ENCODE measurements at places on chromosomes 5 and 9.

GRCh38 chr5:112604732-112605630 lies 132.7 kb upstream of the APC start:
- no peak for DNase-seq

- no peak for DNase-seq
These were observed 13.2 kb downstream of the PTGS1 start for GRCh38 chr9:122383992-122384461.

DNA sequence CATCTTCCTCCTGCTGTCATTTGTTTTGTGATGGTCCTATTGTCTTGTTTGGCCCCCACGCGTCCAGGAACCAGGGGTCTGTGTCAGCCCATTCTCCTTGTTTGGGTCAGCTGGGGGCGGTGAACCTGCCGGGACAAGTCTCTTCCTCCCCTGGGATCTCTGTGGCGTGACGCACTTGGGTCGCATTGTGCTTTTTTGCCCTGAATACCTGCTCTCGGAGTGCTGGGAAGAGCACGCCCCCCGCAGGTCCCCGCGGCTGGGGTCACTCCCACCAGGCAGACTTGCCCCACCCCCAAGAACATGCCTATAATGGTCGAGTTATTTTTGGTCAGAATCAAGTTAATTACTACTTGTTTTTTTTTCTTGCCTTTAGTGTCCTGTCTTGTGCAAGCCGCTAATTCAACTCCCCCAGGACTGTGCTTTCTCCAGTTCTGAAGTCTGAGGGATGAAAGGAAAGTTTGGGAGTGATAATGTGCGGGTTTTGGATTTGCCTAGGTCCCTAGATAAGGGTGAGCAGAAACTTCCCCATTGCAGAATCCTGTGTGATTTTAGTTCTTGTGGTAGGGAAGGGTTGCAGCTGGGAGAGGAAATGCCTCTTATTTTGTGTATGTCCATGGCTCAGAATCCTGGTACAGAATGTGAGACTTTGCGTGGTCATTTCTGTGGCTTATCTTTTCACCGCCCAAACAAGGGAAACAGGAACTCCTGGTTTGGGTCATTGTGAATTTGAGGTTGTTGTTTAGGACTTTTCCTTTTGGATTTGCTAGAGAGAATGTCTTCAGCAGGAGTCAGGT lies 789 bp downstream of the ACER2 start:
- DNase-seq: no peak

DNA sequence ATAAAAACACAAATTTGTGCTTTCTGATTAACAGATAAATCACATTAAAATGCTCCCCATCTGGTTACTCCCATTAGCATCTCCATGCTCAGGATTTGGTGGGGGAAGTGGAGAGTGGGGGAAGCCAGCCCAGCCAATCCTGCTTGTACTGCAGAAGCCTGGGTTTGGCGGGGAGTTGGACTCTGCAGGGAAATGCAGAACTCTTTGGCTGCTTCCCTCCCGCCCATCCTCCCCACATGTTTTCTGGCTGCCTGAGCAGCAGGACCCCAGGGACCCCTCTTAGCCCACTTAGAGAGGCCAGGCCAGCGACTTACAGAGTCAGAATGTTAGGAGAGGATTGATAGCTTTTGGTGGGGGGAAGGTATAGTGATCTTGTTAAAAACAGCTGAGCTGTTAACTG lies 59.5 kb upstream of the FOXI1 start:
- no peak for DNase-seq

Data from stimulated activated effector memory CD8-positive, alpha-beta T cell treated with anti-CD3 and anti-CD28 coated beads, Interleukin-12 subunit alpha, Interleukin-12 subunit beta, amount 100 ng/mL, for 72 hours (primary cell).